ENCODE measurements at places on chromosomes 4 and X.

DNA sequence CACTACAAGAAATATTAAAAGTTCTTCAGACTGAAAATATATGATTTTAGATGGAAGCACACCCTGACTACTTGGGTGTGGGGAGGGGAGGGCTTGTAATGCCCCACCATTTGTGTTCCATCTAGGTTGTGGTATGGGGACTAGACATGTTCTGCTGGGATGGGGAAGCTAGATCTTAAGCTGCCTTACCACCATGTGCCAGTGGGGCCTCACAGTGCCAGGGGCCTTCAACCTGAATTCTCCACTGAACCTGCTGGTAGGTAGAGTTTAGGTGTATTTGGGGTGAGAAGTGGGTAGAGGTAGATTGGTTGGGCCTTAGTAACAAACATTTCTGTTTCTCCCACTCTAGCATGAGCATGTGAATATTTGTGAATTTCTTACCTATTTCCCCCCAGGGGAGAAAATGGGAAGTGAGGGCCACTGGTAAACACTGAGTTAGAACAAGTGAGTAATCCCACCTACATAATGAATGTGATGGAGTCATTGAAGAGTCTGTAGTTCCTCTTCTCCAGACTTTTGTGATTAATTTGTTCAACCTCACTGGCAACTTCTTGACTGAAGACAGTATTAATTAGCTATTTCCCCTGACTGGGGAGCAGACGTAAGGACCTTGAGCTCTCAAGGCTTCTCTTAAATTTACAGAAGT is 44.0 kb downstream of the BRCC3 start:
- no peak for DNase-seq

DNA sequence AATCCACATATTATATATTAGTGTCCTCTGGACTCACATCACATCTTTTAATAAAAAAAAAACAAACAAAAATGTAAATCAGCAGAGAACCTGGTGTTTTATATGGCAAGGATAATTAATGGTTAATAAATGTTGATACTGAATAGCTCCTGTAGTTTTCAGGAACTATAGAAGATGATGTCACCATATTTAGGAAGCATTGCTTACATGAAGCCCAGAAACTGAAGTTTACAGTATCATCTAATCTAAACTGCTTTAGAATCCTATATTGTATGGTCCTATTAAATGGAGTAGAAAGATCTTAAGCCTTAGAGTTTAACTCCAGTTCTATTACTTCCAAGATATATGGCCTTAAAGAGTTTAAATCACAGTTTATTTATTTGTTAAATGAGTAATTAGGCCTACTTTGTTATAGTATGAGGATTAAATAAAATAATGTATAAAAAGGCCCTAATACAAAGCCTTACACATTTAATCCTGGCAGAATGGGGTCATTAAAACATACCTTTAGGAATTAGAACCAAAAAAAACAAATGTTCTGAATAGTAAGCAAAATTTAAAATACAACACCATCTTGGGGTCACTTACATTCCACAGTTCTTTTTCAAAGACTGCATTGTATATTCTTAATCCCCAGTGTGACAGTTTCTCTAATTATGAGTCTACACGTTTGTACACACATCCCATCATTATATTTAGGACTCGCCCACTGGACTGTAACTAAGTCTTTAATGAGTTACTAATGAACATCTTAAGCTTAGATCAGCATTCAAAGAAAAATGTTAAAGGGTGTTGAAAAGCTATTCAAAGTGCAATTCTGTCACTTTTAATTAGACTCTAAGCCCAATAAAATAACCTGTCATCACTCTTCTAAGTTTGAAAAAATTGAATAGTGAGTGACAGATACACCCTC is 305.9 kb downstream of the ADGRL3 start:
- DNase-seq: peak; percentile 26

- no peak for DNase-seq
These were observed 85.5 kb upstream of the ATOH1 start for GRCh38 chr4:93743022-93743421.

GRCh38 chr4:110049951-110050925 is 137.6 kb downstream of the EGF start:
- DNase-seq: no peak

GRCh38 chr4:73021634-73022033 is 47.9 kb downstream of the COX18 start:
- no peak for DNase-seq

- no peak for DNase-seq
These were observed 4.8 kb upstream of the CRMP1 start for GRCh38 chr4:5897674-5898073.

- no peak for DNase-seq
These were observed 29.7 kb downstream of the PPP1R2C start for GRCh38 chrX:42748067-42748850.

- no peak for DNase-seq
These were observed 44.3 kb downstream of the HSD17B13 start for GRCh38 chr4:87278335-87278794.

DNA sequence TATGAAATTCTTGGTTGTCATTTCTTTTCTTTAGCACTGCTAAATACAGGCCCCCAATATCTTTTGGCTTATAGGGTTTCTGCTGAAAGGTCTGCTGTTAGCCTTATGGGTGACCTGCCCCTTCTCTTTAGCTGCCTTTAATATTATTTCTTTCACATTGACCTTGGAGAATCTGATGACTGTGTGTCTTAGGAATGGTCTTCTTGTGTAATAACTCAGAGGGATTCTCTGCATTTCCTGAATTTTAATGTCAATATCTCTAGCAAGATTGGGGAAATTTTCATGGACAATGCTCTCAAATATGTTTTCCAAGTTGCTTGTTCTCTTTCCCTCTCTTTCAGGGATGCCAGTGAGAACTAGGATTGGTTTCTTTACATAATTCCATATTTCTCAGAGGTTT is 292.4 kb downstream of the SLC7A11 start:
- DNase-seq: no peak

DNA sequence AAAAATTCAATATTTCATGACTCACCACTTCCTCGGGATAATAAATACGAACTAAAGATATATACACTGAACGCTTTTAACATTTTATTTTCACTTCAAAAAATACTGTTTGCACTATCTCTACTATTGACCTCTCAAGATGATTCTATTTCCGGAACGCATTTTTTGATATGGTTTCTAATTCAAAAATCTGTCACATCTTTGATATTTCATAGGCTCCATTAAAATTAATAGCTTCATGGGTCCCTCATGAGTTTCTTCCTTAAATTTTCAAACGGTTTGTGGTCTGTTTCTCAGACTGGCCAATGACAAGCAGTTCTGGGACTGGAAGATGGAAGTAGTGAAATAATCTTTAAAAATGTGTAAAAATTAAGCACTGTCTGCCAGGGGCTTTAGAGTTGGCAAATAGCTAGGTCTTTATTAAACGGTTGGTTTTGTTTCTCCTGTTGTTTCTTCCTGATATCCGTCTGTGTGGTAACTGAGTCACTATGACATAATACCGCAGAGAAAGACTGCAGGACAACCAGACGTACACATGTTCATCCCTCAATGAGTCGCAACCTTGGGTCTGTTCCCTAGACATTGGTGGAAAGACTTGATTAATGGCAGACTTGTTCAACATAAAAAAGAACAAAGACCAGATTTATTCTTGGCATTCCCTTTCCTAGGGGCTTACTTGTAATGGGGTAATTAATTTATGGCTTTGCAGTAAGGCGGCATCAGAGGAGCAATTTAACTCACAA is 133.8 kb downstream of the PALLD start:
- no peak for DNase-seq

GRCh38 chr4:13860126-13860525 is 232.6 kb upstream of the BOD1L1 start:
- DNase-seq: no peak

GRCh38 chr4:137519406-137519805 is 12.9 kb downstream of the PCDH18 start:
- no peak for DNase-seq

DNA sequence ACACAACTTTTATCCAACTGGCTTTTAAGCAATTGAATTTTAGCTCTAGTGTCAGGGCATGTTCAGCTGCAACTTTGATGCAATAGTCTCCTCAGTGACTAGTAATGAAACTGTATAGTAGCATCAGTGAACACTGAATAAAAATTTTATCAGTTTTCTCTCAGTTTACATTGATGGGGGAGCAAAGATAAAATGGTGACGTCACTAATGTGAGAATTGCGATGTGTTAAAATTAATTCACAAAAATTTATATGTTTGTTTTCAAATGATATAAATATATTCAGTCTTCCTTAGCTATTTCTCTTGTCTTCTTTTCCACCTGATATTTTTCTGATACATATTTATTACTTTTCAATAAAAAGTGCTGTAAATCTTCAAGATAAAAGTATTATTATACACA is 508.8 kb upstream of the AGA start:
- no peak for DNase-seq

- DNase-seq: no peak
These were observed 63.9 kb upstream of the KIT start for GRCh38 chr4:54593795-54594322.

DNA sequence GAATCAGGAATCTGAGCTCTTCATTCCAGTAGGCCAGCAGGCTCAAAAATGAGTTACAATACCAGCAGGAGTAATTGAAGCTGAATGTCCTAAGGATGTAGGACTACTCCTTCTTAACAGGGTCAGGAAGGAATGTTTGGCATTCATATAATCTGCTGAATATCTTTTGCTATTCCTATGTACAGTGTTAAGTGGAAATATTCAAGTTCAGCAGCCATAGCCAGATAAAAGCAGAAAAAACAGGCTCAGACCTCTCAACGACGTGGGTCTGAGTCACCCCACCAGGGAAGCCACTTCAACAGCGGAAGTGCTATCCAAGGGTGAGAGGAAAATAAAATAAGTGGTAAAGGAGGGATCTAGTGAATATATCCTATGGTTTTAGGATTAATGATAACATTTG is 577.0 kb downstream of the SPOCK3 start:
- no peak for DNase-seq

DNA sequence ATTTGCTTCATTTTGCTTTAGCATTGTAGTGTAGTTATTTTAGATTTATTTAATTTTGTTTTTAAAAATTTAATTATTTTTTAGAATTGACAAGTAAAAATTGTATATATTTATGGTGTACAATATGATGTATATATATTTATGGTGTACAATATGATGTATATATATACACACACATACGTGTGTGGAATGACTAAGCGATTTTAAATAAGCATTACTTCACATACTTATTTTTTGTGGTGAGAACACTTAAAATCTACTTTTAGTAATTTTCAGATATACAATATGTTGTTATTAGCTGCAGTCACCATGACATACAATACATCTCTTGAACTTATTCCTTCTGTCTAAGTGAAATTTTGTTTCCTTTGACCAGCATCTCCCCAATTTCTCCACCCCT is 172.9 kb downstream of the SPRY1 start:
- DNase-seq: no peak

- DNase-seq: no peak
These were observed 110.2 kb upstream of the PRDX4 start for GRCh38 chrX:23557070-23557469.

GRCh38 chr4:107578321-107578720 is 141.7 kb downstream of the PAPSS1 start:
- no peak for DNase-seq

DNA sequence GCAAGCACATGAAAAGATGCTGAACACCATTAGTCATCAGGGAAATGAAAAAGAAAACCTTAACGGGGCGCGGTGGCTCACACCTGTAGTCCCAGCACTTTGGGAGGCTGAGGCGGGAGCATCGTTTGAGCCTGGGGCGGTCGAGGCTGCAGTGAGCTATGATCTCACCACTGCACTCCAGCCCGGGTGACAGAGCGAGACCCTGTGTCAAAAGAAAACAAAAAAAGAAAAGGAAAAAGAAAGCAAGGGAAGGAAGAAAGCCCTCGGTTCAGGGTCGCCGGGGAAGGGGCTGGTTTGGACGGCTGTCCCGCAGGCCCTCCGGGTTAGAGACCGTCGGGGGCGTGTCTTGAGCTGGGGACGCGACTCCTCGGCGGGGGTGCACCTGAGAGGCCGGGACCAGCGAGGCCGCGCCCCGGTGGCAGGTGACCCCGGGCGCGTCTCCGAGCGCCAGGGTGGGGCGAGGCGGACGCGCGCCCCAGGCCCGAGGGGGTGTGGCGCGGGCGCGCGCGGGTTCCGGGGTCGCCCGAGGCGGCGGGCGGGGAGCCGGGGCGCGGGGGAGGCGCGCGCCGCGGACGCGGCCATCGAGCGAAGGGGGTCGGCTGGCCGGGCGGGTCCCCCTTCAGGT is 478 bp upstream of the PLXNA3 start:
- no peak for DNase-seq

DNA sequence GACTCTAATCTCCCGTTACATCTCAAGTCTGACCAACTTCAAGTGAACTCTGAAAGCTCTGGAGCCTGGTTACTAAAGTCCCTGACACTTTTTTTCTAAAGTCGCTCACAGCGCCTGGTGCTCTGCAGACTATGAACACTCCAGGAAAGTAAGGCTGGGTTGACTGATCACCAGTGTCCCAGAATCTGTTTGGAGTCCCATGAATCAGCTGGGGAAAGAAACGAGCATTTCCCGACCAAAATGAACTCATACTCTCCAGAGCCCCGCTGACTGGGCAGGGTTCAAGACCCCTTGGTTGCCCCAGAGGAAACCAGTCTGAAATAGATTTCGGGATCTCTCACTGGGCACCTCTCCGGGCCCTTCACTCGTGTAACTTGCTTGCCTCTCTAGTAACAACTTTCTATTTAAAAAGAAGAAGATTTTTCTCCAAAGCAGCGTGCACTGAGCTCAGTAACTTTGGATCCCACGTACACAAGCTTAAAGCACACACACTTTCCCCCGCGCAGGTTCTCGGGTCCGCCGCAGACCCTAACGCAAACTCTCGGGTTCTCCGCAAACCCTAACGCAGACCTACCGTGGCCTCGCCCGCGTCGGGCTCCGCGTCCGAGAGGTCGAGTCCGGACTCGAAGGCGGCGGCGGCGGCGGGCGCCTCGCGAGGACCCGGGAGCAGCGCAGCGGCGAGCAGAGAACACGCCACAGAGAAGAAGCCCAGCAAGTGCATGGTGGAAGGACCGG is 964 bp downstream of the VEGFC start:
- DNase-seq: no peak

DNA sequence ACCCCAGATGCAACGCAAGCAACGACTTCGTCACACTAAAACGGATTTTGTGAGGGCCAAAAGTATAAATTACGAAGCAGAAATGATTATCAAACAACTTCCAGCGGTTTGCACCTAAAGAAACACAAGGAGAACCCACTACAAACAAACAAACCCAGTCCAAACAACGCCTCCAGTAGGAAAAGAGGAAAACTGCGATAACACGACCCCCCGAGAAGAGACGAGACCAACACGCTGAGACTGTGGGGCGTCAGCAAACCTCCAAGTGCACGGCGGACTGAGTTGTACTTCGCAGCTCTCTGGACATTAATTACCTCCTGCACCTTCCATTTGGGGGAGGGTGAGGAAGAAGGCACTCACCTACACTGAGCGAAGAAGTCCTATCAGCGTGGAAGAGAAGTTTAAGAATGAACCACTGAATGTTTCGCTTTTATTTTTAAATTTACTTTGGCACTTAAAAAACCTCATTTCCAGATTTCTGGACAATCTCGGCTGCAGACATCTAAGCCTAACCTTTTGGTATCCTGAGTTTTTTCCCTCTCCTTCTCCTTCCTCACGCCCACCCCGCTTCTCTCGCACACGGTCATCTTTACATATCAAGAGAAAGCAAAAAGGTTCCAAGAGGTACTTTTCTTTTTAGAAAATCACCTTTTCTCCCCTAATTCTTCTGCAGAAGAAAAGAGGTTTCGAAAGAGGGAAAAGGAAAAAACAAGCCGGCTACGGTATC is at the start of gene MAB21L2:
Gene MAB21L2, plus strand, starts transcription at position 6 of the 727 bp plus-strand sequence. CDS start 879 bp downstream, outside the sequence.
- DNase-seq: no peak

GRCh38 chrX:129540068-129540653 is at the start of gene OCRL:
OCRL (plus strand) TSS chrX:129540259; CDS start chrX:129540440, 181 bp downstream.
- peak; percentile 11 for DNase-seq

GRCh38 chr4:125123570-125124109 is 191.1 kb upstream of the FAT4 start:
- DNase-seq: no peak

Measured in NCI-H524 treated with DMSO at 0.1 percent for 48 hours (cell line).